Natural killer cell treated with Interleukin-12 subunit alpha and Interleukin-12 subunit beta and Interleukin-15 and Interleukin-18, amount 100 ng/mL, for 72 hours (primary cell): ENCODE measurements at places on chromosomes 4 and X.

- peak overlapping the region; percentile 96 for H3K27ac ChIP-seq
- no peaks in the 10 kb centered on the region for H3K27me3 ChIP-seq
- H3K4me3 ChIP-seq, result peak overlapping the region; percentile 100
- H3K36me3 ChIP-seq, result no peaks in the 10 kb centered on the region
Measured at GRCh38 chr4:173370130-173370476, 651 bp upstream of the SAP30 start.

DNA sequence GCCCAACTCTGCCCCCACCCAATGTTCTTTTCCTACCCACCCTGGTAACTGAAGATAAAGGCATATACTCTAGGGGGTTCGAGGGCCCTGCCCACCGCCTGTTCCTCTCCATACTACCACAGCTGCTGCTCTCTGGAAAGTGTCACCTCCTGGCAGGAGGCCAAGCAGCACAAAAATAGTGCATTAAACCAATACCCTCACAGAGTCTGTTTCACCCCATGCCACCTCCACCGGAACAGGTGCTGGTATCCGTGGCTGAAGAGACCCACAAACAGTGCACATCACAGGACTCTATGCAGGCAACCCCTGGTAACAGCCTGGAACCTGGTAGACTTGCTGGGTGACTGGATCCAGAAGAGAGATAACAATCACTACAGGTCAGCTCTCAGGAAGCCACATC lies 85.1 kb upstream of the CTSO start:
- no peak overlapping the region for H3K27ac ChIP-seq
- no peaks in the 10 kb centered on the region for H3K27me3 ChIP-seq
- no peaks in the 10 kb centered on the region for H3K36me3 ChIP-seq
- DNase-seq, result no peak
- no peak overlapping the region for H3K4me3 ChIP-seq

- no peak overlapping the region for H3K27ac ChIP-seq
- H3K27me3 ChIP-seq, result no peaks in the 10 kb centered on the region
- no peak overlapping the region for H3K4me3 ChIP-seq
- no peaks in the 10 kb centered on the region for H3K36me3 ChIP-seq
- no peaks in the 10 kb centered on the region for H3K4me1 ChIP-seq
Measured at GRCh38 chr4:137307806-137308205, 224.5 kb downstream of the PCDH18 start.

- DNase-seq, result no peak
- H3K27me3 ChIP-seq, result peaks cover 22% of the 10 kb centered on the region
- H3K36me3 ChIP-seq, result no peaks in the 10 kb centered on the region
- no peak overlapping the region for H3K4me3 ChIP-seq
- H3K4me1 ChIP-seq, result no peaks in the 10 kb centered on the region
Measured at GRCh38 chrX:69615342-69615741, 571 bp upstream of the EDA start.

GRCh38 chrX:154809939-154810665 lies 4.8 kb upstream of the MPP1 start:
- no peak for DNase-seq
- H3K36me3 ChIP-seq, result no peaks in the 10 kb centered on the region
- no peak overlapping the region for H3K4me3 ChIP-seq
- peaks cover 13% of the 10 kb centered on the region for H3K27me3 ChIP-seq
